ENCODE measurements at places on chromosomes 6 and 20.

DNA sequence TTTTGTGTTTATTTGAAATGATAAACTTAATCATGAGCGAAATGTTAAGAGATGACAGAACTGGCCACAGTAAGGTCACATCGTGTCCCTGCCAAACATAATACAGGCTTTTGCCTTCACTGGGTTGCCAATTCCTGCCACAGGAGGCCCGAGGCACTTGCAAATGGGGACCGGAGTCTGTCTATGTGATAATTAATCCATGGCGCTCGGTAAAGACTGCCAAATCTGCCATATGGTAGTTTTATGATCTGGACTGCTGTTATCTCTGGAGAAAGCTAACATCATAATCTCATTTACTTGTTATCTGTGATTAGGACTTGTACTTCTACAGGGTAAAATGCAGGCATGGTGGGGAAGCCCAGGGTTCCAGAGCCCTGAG lies 170.5 kb upstream of the TSHZ2 start:
- DNase-seq = no peak

GRCh38 chr6:105966481-105966880 lies 119.7 kb upstream of the PRDM1 start:
- DNase-seq = no peak

DNA sequence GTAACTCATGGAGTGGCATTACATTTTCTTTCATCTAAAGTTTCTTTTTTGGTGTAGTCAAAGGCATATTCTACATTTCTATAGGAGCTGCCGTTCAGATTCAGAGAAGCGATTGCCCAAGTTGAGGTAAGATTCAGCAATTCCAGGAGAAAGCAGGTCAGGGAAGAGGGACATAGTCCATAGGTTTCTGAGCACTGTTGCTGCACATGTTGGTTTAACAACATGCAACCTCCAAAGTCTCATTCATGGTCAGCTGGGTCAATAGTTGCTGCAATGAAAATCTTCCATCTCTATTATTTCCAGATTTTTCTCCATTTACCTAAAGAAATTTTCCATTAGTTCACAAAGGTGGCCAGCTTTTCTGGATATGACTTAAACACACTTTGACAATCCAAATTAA lies 682.3 kb upstream of the MAN1A1 start:
- DNase-seq = no peak

GRCh38 chr6:218153-219018 lies 73.9 kb upstream of the DUSP22 start:
- DNase-seq = no peak

DNA sequence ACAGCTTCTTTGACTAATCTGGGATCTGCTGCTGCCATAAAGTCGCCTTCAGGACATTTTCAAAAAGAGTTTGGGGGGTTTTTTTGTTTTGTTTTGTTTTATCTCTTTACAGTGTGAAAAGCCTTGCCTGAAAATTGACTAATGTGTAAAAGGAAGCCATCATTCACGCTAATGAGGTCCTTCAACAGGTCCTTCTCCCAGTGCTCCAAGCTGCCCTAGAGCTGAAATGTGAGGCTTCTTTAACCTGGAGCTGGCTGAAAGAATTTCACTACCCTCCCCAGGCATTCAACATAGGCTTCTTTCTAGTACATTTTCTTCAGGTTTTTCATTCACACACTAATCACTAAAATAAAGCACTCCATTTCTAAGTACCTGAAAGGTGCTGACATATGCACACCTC lies 145.1 kb upstream of the PRDM1 start:
- no peak for DNase-seq

GRCh38 chr6:143405373-143406154 lies 44.9 kb downstream of the ADAT2 start:
- DNase-seq = no peak

DNA sequence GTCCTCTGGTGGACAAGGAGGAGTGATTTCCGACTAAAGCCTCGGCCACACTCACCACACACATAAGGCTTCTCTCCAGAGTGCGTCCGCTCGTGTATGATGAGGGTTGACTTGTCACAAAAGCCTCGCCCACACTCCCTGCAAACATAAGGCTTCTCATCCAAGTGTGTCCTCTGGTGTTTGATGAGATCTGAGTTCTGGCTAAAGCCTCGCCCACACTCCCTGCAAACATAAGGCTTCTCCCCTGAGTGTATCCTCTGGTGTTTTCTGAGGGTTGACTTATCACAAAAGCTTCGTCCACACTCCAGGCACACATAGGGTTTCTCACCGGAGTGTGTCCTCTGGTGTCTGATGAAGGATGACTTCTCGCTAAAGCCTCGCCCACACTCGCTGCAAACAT lies 12.9 kb upstream of the SNRPB start:
- DNase-seq = no peak

- DNase-seq = no peak
These were observed 501.6 kb upstream of the MAP3K7 start for GRCh38 chr6:91088515-91088914.

DNA sequence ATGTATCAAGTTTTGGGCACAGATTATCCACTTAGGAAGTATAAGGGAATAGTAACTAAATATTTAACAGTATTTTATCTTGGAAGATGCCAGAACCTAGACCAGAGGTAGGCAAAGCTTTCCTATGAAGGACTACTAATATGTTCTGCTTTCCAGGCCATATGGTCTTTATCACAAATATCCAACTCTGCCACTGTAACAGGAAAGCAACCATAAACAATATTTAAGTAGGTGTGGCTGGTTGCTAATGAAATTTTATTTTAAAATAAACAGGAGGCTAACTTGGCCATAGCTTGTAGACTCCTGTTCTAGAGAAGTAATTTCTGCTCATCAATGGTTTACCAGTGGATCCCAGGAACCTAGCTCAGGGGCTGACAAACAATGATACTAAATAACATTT lies 39.4 kb downstream of the NOL7 start:
- DNase-seq = no peak

- DNase-seq = no peak
These were observed 6.8 kb downstream of the TCF21 start for GRCh38 chr6:133895573-133896343.

DNA sequence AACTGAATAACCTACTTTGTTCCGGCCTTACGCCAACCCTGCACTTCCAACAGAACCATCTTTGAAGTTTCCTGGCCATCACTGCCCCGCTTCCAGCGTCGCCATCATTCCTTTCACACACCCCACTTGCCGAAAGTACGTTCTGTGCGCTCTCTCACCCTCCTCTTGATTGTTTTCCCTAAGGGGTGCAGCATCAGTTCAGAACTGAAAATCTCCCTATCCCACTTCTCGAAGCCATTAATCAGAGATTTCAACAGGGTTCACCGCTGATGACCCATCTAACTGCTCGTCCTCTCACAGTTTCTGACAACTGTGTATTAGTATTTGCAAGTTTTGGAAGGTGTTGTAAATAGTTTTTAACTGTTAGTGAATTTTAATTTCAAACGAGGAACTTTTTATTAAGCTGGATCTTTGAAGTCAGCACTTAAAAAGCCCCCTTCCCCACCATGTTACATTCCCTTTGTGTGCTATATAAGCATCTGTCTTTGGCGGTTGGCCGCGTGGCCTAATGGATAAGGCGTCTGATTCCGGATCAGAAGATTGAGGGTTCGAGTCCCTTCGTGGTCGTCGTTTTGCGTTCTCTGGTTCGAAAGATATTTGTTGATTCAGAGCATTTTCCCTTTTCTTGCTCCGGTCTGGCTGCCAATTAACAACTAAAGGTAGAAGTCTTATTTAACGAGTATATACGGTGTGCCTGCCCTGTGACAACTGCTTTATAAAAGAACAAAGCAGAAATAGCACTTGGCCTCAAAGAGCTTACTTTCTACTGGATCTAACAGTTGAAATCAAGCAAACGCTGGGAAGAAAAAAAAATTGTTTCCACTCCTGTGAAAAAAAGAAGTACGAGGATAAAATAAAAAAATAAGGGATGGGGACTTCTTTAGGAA lies 42.6 kb downstream of the TRIM27 start:
- DNase-seq = no peak

Data from activated naive CD4-positive, alpha-beta T cell treated with anti-CD3 and anti-CD28 coated beads, Interleukin-2, amount 50 U/mL, for 72 hours (primary cell).